ENCODE measurements at places on chromosomes 6 and 20.

GRCh38 chr6:79777713-79778579 lies 146.8 kb downstream of the SH3BGRL2 start:
- DNase-seq, result peak; percentile 96

- DNase-seq, result no peak
These were observed 98.0 kb downstream of the EYA2 start for GRCh38 chr20:46992640-46993035.

DNA sequence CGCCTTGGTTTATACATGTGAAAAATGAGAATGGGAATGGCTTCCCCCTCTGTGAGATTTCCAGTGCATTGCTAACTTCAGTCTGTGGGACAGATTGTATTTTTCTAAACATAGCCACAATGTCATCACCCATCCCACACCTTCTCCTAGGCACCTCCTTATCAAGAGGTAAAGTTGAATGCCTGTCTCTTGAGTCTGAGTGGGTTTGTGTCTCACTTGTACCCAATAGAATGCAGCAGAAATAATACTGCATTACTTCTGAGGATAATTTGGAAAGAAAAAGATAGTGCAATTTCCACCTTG lies 27.9 kb downstream of the RIN2 start:
- no peak for DNase-seq

- no peak for DNase-seq
These were observed 665.7 kb upstream of the SLC35B3 start for GRCh38 chr6:9100869-9101580.

DNA sequence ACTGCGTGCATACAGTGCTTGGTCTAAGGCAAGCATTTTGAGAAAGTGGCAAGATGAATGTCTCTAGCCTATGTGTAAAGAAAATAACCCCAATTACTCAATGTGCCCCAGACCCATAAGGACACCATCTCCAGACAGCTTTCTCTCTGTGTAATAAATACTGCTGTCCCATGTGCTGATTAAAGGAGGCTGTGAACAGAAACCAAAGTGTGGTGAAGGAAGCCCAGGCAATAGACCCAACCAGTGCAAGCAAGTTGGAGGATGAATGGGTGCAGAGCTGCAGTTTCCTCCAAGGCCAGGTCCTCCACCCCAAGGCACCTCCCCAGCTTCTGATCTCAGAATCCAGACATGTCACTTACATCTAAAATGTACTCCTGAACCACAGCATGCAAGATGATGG lies 60.6 kb downstream of the TRAM2 start:
- no peak for DNase-seq

- DNase-seq, result no peak
These were observed 6.8 kb upstream of the SPATS1 start for GRCh38 chr6:44335631-44336030.

DNA sequence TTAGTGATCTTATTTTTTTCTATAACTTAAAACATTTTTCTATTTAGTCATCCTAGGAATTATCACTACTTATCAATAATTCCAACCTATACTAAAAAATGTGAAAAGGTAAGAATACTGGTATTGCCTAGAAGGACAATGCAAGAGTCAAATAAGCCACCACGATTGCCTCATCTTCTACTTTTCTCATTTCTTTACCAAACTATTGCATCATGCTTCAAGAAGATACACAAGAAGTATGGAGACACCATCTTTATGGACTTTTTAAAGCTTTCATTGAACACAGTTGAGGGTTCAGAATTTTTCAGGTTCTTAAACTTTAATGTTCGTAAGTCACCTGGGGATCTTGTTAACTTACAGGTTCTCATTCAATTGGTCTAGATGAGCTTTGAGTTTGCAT lies 25.9 kb downstream of the ELOVL2 start:
- no peak for DNase-seq

DNA sequence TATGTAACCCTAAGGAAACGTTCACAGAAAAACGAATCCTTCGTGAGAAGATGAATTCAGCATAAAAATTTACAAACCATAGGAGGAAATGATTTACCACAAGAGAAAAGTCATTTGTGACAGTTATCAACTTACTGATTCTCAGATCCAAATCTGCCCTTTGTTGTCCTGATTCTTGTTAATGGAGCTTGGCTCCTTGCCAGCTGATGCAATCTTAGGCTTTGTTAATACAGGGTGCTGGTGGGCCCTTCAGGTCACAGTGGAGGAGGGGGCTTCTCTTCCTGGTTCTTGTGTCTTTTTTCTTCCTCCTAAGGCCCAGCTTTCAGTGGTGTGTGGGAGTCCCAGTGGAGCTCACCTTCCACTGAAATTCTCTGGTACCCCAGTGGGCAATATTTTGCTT lies 108.4 kb upstream of the MAP3K7 start:
- DNase-seq, result no peak

- DNase-seq, result no peak
These were observed 41.2 kb upstream of the CHRNA4 start for GRCh38 chr20:63402181-63402859.

- DNase-seq, result no peak
These were observed 29.4 kb downstream of the EPB41L2 start for GRCh38 chr6:131033631-131034030.

- no peak for DNase-seq
These were observed 14.8 kb upstream of the BTN3A2 start for GRCh38 chr6:26349964-26350857.

DNA sequence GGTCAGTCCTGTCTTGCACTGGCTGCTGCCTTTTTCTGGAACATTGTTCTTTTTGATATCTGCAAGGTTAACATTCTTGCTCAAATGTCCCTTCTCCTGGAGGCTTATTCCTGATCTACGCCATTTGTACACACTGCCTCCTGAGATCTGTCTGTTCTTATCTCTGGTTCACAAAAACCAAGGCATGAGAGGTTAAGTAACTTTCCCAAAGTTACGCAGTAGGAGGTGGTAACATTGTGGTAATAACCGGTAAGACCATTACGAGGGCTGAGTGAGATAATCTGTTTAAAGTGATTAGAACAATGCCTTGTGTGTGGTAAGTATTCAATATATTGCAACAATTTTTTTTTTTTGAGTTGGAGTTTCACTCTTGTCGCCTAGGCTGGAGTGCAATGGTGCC lies 132.1 kb downstream of the FNDC1 start:
- DNase-seq, result no peak

DNA sequence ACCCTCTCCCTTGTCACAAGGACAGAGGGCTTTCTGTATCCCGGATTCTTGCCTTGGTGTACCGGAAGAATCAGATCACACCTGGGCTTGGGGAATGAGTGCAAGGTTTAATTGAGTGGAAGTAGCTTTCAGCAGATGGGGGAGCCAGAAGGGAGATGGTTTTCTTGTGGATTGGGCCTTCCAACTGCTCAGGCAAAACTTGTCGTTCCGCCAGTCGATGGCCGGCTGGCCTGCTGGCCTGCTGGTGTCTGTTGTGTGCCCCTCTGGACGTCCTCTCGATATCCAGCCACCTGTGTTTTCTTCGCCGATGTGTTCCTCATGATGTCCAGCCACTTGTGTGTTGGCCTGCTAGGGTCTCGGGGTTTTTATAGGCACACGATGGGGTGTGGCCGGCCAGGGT lies 168.1 kb downstream of the CDKAL1 start:
- no peak for DNase-seq

DNA sequence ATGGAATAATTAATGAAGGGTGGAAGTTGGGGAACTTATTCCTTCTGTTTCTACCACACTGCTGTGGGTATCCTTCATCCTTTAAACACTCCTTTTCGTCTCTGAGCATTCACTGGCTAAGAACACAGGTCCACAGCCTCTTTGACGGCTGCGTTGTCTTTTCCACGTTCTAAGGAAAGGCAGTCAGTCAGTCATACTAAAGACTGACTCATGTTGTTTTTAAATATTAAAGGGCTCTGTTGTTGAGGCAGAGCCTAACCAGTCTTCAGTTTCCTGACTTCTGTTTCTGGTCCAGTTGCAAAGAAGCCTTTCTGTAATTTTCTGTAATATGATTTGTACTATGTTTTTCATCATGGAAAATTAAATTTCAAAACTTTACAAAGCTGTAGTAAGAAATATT lies 48.0 kb downstream of the UST start:
- DNase-seq, result no peak

DNA sequence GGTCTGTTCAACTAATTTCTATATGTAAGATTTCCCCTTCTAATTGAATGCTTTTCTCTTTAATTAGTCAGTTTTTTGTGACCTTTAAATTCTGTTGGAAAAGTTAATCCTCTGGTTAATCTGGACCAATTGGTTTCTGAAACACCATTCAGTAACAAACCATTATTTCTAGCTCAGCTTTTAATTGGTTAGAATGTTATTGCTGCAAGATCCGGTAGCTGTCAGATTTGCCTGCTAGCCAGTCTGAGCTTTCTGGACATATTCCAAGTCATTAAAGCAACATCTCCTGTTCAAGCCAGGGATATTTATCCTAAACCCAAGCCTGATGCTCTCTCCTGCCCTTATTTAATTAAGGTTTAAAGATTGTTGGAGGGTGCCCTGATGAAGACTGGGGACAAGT lies 55.1 kb upstream of the FBXL4 start:
- DNase-seq, result no peak

- no peak for DNase-seq
These were observed 21.3 kb downstream of the KCNG1 start for GRCh38 chr20:51001430-51002265.

DNA sequence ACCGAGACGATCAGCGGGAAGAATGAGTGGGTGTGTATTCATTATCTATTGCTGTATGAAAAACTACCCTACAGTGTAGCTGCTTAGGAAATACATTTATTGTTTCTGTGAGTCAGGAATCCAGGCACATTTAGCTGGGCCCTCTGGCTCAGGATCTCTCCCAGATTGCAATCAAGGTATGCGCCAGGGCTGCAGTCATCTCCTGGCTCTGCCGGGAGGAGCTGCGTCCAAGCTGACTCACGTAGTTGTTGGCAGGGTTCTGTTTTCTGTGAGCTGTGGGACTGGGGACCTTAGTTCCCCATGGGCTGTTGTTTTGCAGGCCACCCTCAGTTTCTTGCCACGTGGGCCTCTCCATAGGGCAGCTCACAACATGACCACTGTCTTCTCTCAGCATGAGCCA lies 68.2 kb upstream of the FUCA2 start:
- peak; percentile 88 for DNase-seq

- DNase-seq, result no peak
These were observed 823.7 kb upstream of the MAN1A1 start for GRCh38 chr6:120173250-120173649.

DNA sequence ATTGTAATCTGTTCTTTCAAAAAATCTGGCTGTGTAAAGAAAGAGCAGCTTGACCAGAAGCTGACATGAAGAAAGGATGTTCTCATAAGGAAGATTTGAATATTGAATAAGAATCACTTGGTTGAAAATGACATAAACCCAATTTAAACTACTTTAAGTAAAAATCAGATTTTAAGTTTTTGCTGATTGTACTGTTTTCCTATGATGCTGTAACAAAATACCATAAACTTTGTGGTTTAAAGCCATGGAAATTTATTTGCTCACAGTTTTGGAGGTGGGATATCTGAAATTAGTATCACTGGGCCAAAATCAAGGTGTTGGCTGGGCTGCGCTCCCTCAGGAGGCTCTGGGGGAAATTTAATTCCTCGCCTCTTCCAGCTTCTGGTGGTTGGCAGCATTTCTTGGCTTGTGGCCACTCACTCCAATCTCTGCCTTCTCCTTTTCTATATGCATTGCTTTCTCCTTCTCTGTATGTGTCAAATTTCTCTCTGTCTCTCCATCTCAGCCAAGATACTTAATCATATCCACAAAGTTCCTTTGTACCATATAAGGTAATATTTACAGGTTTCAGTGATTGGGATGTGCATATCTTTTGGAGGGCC lies 141.2 kb upstream of the ZFP64 start:
- no peak for DNase-seq

DNA sequence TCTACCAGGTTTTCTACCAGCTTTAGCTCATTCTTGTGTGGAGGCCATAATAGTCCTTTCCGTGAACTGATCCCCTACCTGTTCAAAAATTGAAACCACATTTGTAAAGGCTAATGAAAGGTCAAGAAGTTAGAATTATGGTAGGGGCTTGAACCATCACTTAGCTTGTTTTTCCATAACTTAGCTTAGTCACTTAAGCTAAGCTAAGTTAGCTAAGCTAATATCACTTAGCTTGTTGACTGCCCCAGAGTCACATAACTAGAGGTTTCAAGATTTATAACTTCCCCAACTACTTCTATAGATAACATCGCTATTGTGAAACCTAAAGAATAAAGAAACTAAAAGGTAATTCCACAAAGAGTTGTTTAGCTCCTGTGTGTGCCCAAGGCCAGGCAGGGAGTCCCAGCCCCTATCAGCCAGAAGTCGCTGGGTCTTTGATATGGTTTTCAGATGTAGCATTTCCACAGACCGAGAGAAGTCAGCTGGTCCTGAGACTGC lies 131.8 kb downstream of the VEGFA start:
- no peak for DNase-seq

GRCh38 chr6:148530976-148531375 lies 188.3 kb downstream of the SASH1 start:
- DNase-seq, result no peak

DNA sequence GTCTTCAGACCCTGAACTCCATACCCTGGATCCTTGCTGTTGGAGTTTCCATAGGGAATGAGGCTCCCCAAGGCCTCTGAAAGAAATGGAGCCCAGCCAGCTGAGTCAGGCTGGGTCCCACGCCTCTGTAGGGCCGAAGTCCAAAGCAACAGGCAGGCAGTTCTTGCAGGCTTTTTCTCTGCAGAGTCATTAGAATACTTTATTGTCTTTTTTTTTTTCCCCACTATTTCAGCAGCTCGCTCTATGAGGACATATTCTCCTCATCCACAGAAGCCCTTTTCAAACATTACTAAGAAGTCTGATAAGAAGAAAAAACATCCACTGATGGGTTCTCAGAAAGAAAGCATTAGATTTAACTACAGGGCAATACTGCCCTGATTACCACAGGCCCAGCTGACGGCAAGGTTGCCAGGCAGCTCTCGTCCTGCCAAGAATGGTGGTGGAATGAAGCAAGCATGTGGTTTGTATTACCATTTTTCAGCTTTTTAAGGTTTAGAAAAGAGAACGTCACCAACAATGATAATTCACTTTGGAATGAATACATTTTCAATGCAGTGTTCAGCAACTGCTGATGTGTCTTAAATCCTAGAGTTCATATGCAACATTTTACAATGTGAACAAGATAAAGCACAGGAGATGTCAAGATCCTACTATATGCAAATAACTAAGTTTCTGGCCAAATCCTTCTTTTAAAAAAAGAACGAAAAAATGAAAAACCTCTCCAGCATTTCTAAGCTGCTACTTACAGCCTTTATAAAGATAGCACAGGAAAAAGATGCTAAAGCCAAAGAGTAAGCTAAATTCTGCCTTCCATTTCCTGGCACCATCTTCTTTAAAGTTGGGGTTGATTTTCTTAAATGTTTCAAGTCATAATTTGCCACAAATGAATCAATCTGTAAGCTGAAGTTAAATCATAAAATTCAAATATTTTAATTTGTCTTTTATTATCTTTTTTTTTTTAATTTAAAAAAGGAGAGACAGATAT lies 223.6 kb upstream of the CITED2 start:
- DNase-seq, result peak; percentile 92

DNA sequence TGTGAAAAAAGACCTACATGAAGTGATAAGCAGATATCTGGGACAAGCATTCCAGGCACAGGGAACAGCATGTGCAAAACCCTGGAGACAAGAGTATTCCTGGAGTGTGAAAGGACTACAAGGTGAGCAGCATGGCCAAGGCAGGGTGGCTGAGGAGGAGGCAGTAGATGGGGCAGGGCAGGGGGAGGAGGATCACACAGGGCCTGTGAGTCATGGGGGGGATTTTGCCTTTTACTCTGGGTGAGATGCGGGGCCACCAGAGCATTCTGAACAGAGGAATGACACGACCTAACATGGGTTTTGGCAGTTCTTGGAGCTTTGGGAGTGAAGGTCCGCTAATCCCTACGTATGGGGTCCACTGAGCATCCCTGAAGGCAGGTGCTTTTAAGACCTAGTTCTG lies 69.8 kb upstream of the CCN6 start:
- DNase-seq, result no peak

- peak; percentile 86 for DNase-seq
These were observed 33.3 kb downstream of the ZC3H12D start for GRCh38 chr6:149451376-149452036.

Measured in posterior vena cava (tissue), 2 donors.